ENCODE measurements at places on chromosomes 2 and 18.
A peak's percentile ranks its signal among the peaks of the same experiment; 100 is the strongest.

DNA sequence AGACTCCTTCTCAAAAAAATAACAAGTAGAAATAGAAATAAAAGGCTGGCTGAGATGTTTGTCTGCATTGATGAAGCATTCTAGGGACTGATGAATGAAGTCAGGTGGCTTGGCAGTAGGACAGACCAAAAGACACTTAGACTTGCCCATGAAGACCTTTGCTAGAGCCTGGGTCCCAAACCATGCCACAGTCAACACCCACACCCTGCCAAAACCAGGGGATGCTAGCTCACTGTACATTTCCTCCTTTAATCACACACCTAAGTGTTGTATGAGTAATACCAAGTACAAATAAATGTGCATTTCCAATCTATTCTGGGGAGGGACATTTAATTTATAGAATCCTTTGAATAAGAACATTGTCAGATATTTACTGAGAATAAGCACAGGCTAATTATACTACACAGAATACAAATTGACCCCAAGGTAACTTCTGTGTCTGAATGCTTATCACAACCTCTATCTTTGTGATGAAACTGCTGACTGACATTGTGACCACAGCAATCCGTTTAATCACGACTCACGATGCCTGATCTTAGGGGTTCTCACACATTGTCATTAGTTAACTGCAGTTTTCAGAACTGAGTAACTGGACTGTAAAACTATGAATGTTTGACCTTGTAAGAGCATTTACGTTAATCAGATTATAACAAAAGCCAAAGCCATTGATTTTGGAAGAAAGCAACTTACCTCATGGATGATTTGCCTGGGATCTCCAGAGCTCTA, 10.5 kb upstream of the NOL10 start:
- no peak for DNase-seq

DNA sequence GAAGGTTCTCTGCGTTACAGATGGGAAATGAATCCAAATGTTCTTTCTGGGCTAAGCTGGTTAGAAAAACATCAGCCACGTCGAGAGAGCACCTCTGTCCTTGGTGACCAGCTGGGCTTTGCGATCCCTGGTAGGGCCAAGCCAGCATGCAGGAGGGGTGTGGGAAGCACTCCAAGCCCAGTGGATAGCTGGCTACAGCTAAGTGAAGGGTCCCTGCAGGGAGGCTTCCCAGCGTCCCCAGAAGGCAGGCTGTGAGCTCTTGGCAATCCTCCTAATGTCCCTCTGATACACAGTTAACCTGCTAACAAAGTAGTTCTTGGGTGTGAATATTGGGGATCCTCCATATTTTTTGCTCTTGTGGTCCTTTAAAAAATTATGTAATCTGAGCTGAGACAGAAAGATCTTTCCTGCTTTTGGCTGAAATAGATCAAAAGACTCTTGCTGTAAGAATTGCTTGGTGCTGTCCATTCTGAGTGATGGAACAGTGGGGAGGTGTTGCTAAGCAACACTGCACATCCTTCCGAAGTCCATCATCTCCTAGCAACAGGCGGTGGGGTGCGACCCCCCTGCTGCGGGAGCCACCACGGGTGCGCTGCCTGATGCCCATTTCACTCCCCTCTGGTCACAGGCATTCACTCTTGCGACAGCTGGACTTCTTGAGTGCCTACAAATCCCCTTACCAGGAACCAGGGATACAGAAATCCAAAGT, 88.5 kb upstream of the UXS1 start:
- no peak for DNase-seq

DNA sequence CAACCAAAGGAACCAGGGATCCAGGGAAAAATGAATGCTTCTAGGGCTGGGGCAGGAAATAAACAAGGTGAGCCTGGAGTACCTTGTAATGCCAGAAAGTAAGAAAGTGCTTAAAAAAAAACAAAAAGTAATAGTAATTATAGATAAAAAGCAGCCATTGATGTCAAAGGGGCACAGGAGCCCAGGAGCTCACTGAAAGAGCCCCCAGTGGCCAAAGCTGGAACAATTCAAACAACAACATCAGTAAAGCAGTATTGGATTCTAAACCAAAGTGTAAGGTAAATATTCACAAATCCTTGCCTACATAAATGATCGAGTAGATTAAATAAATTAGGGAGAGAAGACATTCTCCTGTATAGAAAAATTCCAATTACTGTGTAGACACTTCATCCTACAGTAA, 114.3 kb upstream of the ARL4C start:
- no peak for DNase-seq

- no peak for DNase-seq
These were observed 467.3 kb downstream of the CMPK2 start for GRCh38 chr2:6398421-6398820.

GRCh38 chr2:78967294-78967693, 58.2 kb upstream of the REG3G start:
- no peak for DNase-seq

DNA sequence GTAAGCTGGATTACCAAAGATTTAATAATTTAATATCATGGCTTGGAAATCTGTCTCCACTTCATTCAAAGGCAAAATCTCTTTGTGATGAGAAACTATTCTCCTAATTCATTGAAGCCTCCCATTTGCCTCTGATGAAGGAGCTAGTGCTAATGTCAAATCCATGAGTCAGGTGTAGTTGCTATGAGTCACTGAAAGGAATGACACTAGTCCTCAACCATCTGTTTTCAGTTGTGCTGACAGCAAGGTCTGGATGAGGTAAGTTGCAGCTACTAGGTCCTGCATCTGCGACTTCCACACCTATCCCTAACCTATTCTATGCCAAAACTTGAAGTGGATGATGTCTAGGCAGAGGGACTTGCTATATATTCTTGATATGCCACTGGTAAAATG, 324.0 kb upstream of the UBE2E3 start:
- DNase-seq, result no peak

GRCh38 chr2:202115479-202115971, 42.5 kb downstream of the KIAA2012 start:
- DNase-seq, result no peak

- no peak for DNase-seq
These were observed 1.6 kb downstream of the ZC3H6 start for GRCh38 chr2:112276954-112277353.

- peak; percentile 56 for DNase-seq
These were observed 43.0 kb upstream of the SLC1A4 start for GRCh38 chr2:64945973-64946768.

- no peak for DNase-seq
These were observed 81.9 kb downstream of the IKZF2 start for GRCh38 chr2:213069531-213069930.

GRCh38 chr2:182668671-182669070, 47.4 kb upstream of the DNAJC10 start:
- no peak for DNase-seq

DNA sequence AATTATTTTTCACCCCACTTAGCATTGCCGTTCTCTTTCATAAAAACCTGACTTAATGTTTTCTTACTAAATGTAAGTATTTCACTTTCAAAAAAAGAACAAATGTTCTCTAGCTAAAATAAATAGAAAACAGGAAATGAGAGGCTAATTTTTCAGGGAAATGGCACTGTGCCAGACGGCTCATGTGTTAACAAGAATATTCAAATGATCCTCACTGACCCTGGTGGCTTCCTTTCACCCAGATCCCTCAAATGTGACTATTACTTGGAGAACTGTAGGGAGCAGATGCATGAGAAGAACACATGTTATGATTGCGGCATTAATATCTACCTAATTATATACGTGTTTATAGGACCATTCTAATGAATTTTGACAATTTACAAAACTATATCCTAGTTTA, 827.7 kb downstream of the SOCS6 start:
- DNase-seq, result no peak

DNA sequence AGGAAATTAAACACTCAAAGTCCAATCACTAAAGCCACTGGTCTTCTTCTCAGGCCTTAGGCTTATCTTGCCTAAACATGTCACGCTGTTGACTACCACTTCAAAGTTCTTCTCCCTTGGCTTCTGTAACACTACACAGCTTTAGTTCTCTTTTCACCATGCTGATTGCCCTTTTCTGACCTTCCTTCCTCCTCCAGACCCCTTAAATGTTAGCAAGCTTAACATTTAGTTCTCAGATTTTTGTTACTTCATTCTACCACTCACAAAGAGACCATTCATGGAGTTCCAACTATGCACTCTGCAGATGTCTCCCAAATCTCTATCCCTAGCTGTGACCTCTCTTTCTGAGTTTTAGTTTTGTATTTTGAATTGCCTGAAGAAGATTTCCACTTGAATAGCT, 64.4 kb downstream of the TTC21B start:
- no peak for DNase-seq

GRCh38 chr2:151845884-151846283, 17.7 kb upstream of the ARL5A start:
- no peak for DNase-seq

GRCh38 chr2:68110102-68110501, 47.3 kb upstream of the C1D start:
- no peak for DNase-seq

DNA sequence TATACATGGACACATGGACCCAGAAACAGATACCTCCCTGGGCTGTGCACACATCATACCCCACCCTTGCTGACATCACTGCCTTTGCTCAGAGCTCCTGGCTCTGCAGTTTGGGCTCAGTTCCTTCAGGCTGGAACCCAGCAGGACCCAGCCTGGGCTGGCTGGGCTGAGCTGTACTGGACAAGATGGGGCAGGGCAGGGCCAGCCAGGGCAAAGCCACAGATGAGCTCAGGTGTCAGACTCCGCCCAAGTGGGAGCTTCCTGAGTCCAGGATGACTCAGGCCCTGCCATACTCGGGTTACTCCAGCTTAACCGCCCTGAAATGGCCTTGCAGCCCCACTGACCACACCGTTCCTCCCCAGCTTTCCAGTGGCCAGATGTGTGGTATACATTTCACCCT, 284.9 kb downstream of the OSR1 start:
- no peak for DNase-seq

- no peak for DNase-seq
These were observed 141.0 kb downstream of the ARL4C start for GRCh38 chr2:234355808-234356365.

DNA sequence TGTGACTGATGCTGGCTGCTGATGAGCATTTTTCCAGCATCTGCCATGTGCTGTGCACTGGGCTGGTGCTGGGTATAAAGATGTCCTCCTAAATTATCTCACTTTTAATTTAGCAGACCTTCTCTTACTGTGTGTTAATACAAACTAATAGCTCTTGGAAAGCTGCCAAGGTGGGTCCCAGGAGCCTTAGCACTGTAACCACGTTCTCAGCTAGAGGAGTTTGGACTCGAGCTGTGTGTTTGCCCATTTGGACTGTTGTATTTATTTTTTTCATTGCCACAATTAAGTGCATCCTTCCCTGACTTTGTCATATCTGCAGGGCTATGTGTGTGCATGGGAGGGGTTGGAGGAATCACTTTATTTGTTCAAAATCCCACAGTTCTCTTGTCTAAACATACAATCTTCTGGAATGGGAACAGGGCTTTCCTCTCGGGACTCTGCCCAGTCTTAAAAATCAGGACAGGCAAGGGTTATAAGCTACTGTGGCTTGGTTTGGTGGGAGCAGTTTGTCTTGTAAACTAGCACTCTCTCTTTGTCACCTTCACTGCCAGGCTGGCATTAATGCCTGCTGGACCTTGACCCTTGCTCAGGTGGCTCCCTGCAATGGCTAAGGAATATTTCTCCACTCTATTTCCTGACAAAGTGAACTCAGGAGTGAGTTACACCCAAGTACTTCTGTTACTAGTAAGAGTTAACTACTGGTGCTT, 129.7 kb upstream of the MGAT5 start:
- no peak for DNase-seq

DNA sequence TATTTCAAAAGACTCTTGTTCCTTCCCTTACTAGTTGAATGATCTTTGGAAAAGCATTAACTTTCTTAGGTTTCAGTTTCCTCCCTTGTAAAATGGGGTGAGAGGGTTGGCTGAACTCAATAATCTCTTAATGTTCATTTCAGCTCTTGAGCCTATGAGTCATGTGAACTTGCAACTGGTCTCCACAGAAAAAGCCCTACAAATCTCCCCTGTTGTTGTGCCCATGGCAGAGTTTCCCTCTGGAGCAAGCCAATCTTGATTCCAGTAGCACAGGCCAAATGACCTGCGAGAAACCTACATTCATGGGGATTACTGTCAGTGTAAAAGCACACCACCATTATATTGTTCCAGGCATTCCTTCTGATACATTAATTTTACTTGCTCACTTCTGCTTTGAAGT, 388.9 kb downstream of the ALK start:
- no peak for DNase-seq

GRCh38 chr18:50076277-50076676, 118.7 kb downstream of the MYO5B start:
- no peak for DNase-seq

DNA sequence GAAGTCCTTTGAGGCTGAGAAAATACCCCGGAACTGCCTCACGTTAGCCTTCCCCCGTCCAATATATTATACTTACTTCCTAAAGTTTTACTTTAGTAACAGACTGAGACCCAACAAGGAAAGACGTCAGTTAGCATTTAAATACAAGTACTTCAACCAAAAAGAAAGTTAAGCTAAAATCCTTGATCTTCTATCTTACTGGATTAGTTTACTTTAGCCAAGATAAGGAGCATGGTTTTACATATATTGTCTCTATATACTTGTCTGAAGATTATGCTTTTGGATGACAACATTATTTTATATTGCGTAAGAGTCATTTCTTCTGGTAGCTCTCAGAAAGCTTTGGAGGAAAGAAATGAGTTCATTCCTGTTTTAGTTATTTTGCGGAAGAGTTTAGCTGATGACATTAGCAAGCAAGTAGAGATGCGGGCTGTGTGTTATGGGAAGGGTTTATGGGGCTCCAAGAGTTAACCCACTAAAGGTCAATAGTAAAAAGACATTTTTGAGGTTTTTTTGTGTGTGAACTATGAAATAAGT, 532.9 kb downstream of the ZNF516 start:
- DNase-seq, result no peak

DNA sequence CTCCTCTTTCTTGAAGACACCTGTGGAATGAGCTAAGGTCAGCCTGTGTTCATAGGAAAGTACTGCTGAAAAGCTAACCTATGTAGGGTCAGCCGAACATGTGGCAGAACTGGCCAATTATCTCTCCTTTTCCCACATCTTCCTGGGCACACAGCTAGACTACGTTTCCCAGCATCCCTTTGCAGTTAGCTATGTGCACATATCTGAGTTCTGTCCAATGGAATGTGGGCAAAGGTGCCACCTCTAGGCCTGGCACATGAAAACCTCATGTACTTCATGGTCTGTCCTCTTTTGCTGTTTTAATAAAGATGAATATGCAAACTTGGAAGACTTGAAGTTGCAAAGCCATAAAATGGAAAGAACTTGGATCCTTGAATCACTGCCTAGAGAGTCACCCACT, 352.6 kb downstream of the TNS1 start:
- no peak for DNase-seq

GRCh38 chr18:6486764-6487426, 72.2 kb upstream of the L3MBTL4 start:
- DNase-seq, result no peak

DNA sequence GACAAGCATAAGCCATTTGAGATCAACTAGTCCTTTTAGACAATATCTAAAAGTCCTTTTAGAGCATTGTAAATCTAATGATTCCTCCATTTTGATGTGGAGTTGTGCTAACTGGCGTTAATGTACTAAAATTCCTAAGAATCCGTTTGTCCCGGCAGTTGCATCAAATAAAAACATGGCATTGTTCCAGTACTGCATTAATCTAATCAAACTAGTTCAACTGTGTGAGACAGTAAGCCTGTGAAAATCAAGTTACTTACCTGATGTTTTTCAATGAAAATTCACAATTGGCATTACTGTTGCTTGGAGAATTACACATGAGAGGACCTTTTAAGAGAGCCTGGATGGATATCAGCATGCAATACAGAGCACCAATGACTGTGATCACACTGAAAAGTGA, 13.3 kb downstream of the TM4SF20 start:
- no peak for DNase-seq

GRCh38 chr2:85064927-85065577, 68.1 kb upstream of the TCF7L1 start:
- no peak for DNase-seq

All from activated naive CD4-positive, alpha-beta T cell treated with Interleukin-2 at 50 U/mL for 16 hours (primary cell).